ENCODE measurements at places on chromosomes 3 and 15. TPM values are rescaled to one million over a fixed set of nuclear protein-coding genes. Genes with fewer than 3 reads are reported as not detected.

LMAN1L gene
- total RNA-seq, result not detected

GPR156 gene
- under 0.01 TPM for total RNA-seq

- no peak for DNase-seq
Observed at GRCh38 chr3:9387322-9387655, 10.1 kb upstream of the SETD5 start.

DNA sequence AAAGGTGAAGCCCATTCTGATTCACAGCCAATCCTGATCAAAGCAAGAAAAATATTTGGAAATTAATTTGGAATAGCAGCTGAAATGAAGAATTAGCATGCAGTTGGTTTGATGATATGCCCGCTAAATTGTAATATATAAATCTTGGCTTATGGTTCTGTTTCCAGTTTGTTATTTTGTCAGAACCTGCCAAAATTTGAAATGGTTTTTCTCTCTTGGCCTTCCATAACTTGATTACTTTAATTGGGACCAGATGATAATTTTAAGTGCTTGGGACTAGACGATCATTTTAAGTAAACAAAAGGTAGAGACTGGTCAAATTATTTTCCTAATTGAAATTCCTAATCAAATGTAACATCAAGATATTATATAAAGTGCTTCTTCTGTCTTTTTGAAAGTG, 842.4 kb downstream of the TBL1XR1 start:
- no peak for DNase-seq

DNA sequence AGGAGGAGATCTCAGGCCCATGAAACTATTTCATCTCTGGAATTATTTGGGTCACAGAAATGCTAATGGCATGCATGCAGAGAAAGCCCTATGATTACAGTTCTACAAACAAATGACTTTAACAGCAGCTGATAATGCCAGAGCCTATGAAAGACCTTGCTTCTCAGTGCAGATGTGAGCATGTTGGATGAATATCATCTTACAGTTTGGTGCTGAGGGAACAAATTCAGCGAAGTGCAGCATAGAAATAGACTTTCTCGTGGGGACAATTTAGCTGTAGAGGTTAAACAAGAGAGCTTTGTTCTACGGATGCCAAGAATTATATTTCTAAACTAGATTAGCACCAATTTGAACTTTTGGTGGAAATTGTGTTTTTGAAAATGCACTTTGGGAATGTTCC, 27.7 kb downstream of the PTX3 start:
- DNase-seq, result no peak

GRCh38 chr15:57591822-57592367, at the start of gene MYZAP:
MYZAP (plus strand) TSS chr15:57591904; CDS start chr15:57592035, 131 bp downstream.
- DNase-seq, result no peak

FYTTD1 gene
- total RNA-seq, result 31.8 TPM

GRCh38 chr3:100330651-100331050, 3.9 kb upstream of the NIT2 start:
- DNase-seq, result no peak

P2RY1 gene
- total RNA-seq, result 0.51 TPM

DNA sequence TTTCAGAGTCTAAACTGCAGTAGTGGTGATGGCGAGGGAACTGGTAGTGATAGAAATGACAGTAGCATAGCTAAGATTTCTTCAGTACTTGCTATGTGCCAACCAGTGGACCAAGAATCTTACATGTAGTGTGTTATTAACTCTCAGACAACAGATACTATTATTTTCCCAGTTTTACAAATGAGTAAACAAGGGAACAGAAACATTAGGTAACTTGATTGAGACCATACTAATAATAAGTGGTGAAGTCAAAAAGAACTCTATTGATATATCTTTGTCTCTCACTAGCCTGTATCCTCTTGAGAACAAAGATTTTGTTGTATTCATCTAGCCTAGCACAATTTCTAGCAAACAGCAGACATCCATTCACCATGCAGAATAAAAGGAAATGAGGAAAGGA, 250.1 kb downstream of the ZBTB20 start:
- no peak for DNase-seq

DNA sequence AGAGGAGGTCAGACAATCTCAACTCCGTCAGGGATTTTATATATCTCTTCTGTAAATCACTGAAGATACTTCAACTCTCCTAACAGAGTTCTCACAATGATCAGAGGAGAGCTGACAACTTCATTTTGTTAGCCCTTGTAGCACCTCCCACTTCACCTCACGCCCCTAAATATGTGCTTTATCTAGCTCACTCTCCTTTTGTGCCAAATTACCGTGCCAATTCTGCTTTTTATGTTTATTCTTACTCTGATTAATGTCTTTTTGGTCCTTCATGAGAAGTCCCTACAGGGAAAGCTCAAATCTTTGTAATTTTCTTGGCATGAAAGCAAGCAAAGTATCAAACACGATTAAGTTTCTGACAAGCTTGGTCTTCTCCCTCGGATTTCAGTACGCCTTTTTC, 636.1 kb upstream of the NAALADL2 start:
- DNase-seq, result no peak

DNA sequence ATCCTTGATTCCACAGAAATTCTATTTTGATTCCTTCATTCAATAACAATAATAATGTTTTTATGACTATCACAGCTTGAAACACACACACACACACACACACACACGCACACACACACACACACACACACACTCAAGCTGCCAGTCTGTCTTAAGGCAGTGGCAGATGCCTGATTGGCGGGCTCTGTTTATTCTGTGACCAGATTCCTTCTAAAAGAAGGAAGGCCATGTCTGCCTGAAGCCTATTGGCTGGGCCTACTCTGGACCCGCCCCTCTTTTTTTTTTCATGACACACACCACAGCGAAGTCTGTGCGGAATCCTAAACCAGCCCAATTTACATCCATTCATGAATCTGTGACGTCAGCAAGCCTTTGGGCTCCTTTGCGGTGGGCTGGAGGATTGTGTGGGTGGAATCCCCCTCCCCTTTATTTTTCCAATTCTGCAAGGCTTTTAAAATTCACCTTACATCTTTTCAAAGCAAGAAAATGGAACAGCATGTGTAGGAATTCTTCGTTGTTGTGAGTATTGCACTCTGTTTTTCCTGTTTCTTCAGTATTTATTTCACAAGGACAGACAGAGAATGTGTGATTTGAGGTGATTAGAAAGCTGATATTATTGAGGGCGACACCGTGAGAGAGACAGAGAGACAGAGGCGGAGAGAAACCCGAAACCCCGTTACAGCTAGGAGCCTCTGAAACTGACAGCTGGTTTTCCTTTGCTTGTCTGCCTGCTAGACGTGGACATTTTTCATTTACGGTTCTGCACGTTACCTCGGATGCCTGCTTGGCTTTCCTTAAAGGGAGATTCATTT, at the start of gene MAP3K13:
MAP3K13 (plus strand) TSS at position 287 of the 812 bp plus-strand sequence. CDS start 65,446 bp downstream, outside the sequence.
- DNase-seq, result peak; percentile 91

- no peak for DNase-seq
Observed at GRCh38 chr3:185049710-185050109, 103.2 kb downstream of the C3orf70 start.

- DNase-seq, result peak; percentile 30
Observed at GRCh38 chr15:98085003-98085639, 124.6 kb downstream of the ARRDC4 start.

DNA sequence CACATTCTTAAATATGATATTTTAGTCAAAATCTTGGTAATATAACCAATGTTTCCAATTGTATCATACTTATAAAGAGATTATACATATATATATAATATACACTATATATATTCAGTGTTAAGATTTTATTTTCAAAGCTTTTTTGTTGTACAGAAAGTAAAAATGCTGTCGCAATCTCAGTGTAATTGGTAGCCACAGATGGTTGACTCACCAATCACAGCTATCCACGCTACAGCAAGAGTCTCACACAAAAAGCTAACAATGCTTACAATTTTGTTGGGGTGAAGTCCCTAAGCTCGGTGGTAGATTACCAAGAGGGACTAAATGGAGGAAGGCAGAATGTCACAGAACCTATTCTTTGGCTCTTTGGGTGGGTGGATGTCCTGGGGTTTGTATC, 16.9 kb upstream of the CFAP161 start:
- no peak for DNase-seq

KBTBD12 gene
- not detected for total RNA-seq

- no peak for DNase-seq
Observed at GRCh38 chr15:100520132-100520921, 8.4 kb downstream of the CERS3 start.

- no peak for DNase-seq
Observed at GRCh38 chr15:53305554-53305953, 453.9 kb downstream of the WDR72 start.
